Activated CD8-positive, alpha-beta memory T cell treated with anti-CD3 and anti-CD28 coated beads, Interleukin-2, amount 10 ng/mL, durations not matched to agents 7 days and 5 days (primary cell): ENCODE measurements at places on chromosomes 6 and 20. TPM values are rescaled to one million over a fixed set of nuclear protein-coding genes. Genes with fewer than 3 reads are reported as not detected.

DNA sequence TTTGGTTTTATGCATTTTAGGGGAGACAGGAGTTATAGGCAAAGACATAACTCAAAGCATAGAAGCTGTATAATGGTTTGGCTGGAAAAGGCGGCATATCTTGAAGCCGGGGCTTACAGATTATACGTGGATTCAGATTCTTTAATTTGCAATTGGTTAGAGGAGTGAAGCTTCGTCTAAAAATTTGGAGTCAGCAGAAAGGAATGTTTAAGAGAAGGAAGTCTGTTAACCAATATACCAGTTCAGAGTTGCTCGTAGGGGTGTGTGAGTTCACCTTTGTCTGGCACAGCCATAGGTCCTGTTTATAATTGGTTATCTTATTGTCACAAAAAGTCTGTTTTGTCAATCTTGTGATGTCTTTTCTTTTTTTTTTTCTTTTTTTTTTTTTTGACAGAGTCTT lies 8.9 kb downstream of the ARHGAP40 start:
- no peak for DNase-seq

DNA sequence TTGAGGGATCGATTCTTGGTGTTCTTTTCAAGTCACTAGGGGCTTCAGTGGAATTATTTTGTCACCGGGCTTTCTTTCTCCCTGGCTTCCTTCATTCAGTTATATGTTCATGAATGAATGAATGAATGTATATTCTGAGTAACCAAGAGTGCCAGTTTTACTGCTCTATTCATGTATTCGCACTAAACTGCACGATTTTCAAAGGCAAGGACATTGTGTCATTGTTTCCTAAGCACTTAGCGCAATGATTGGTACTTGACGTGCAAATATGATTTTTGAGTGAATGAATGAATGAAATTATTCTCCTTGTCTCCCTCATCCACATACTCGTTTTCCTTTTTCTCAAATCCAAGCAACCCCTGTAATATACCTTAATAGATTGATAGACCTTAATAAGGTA lies 822 bp downstream of the AFG1L start:
- no peak for DNase-seq

GRCh38 chr6:150293423-150294173 lies 75.2 kb upstream of the IYD start:
- no peak for DNase-seq

DNA sequence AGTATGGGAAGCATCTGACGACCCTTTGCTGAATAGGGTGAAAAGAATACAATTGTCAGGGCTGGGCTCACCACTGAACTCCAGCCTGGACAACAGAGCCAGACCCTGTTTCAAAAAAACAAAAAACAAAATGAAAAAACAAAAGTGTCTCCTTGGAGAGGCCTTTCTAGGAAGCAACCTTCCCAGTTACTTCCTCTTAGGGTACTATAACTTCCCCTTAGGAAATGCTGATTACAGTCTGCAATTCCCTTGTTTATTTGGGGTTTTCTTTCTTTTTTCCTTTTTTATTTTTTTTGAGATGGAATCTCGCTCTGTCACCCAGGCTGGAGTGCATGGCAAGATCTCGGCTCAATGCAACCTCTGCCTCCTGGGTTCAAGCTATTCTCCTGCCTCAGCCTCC lies 20.5 kb upstream of the TTPAL start:
- no peak for DNase-seq

DNA sequence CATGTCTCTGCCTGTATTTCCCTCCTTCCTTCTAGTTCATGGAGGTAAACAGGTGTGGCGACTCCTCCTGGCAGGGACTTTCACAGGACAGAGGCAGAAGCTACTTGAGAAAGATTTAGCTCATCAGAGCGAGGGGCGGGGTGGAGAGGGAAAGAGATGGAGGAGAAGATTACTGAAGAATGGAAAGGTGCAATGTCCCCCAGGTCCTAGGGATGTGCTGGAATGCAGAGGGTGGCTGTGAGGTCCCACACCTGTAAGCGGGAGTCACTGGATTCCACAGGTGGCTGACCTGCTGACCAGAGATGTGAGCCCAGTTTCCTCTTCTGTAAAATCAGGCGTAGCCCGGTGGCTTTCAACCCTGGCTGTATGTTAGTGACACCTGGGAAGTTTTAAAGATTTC lies 199.2 kb upstream of the SULF2 start:
- DNase-seq, result no peak

DNA sequence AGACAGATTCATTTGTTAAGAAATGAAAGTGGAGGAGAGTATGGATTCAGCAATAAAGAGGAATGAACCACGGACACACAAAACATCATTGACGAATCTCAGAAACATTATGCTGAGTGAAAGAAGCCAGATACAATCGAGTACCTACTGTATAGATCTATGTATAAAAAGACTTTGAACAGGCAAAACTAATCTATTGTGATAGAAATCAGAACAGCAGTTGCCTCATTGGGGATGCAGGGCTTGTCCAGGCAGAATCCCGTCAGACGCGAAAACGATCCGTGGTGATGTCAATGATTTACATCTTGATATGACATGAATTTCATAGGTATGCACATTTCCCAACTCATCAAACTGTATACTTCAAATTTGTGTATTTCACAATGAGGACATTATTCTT lies 265.2 kb downstream of the CBLN4 start:
- DNase-seq, result no peak

GRCh38 chr20:11894062-11894461 lies 23.6 kb upstream of the BTBD3 start:
- DNase-seq, result no peak

- DNase-seq, result no peak
These were observed 78.5 kb downstream of the PHF3 start for GRCh38 chr6:63714091-63714490.

- no peak for DNase-seq
These were observed 56.8 kb downstream of the NOL4L start for GRCh38 chr20:32528171-32528891.

DNA sequence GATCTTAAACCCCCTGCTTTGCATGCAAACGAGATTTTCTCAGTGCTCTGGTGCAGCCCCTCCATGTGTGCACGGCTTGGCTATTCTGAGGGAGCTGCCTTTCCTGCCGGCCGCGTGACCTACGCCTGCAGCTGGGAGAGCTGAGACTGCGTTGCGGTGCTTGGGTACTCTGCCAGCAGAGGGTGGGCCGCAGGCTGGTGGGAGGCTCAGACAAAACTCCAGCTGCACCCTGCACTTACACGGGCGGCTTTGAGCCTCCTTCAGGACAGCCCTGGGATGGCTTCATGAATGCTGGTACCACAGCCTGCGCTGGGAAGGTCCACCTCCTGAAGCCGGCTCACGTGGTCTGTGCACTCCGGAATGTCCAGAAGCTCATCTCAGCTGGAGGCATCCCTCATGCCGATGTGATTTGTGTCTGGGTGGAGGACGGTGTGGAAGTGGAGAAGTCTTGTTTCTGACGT lies 223.7 kb downstream of the DLL1 start:
- DNase-seq, result no peak

DNA sequence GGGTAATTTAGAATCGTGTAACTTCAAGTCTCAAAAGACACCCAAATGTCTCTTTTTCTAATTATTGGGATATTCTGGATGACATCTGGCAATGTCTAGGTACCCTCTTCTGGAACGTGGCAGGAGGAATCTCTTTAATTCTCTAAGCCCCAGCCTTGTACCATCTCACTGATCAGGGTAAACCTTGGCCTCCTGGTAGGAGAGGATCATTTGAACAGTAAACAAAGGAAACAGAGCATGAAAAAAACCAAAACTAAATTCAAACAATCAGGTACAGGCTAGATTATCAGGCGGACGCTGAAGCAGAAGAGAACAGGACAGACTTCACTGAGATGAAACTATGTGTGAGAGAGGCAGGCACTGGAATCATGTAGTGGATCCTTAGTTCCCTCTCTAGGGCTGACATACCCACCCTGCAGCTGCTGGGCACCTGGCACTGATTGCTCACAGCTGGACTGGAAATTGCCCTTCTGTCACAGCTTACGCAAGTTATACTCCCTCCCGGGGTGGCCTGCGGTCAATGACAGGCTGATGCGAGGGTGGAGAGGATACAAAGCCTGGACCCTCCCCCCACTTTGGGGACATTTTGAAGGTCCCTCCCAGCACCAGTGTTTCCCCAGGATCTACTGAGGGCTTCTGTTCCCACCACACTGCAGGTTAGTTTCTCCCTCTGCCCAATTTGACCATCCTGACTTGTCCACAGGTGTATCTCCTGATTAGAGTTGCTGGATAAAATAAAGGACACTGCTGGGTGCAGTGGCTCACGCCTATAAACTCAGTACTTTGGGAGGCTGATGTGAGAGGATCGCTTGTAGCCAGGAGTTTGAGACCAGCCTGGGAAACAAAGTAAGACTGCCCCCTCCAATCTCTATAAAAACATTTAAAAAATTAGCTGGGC lies 20.6 kb upstream of the ZBTB24 start:
- DNase-seq, result no peak

- DNase-seq, result peak; percentile 80
These were observed at the start of gene FBXO9 for GRCh38 chr6:53065266-53066076. FBXO9 (plus strand) TSS chr6:53065404; CDS start chr6:53065790, 386 bp downstream.

- no peak for DNase-seq
These were observed at the start of gene TRAPPC3L for GRCh38 chr6:116545651-116546050. TRAPPC3L (minus strand) TSS chr6:116545684; CDS start chr6:116545514, 170 bp downstream.

DNA sequence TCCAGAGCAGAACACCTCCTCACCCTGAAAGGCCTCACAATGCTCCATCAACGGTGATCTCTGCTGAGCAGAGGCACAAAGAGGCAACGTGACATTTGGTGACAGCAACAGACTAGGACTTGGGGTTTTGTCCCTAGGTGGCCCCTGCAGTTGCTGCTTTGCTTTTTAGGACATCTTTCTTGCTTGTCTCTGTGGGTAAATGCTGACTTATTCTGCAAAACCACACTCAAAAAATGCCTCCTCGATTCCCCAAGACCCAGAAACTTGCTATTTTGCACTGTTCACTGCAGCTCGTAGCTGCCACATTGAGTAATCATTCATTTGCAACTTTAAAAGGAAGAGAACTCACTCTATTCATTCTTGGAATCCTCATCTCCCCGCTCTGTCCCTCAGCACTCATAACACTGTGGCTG lies 209.9 kb downstream of the LY86 start:
- DNase-seq, result peak; percentile 75

GRCh38 chr20:3068986-3069900 lies 2.2 kb upstream of the OXT start:
- DNase-seq, result peak; percentile 59

DNA sequence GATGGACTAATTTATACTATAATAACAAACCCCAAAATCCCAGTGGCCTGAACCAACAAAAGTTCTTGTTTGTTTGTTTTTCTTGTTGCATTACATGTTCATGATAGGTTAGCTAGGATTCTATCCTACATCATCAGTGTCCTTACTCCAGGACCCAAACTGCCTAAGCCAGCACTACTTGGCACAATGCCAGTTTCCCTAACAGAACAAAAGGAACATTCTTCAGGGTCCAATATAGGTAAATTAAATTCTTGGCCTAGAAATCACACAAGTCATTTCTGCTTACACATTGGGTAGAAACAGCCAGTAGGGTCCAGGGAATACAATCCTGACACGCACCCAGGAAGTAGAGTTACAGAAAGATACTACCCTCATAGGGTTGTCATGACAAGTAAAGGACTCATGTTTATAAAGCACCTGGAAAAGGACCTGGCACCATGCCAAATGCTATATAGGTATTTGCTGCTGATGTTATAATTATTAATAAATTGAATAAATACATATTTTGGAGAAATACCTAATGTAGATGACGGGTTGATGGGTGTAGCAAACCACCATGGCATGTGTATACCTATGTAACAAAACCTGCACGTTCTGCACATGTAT lies 38.8 kb downstream of the RCAN2 start:
- no peak for DNase-seq

- no peak for DNase-seq
These were observed 235.8 kb downstream of the EPHA7 start for GRCh38 chr6:93183531-93183972.

- peak; percentile 73 for DNase-seq
These were observed 17.0 kb downstream of the SLC2A4RG start for GRCh38 chr20:63756648-63756991.

GRCh38 chr6:33908025-33908424 lies 104.2 kb upstream of the MLN start:
- no peak for DNase-seq

DNA sequence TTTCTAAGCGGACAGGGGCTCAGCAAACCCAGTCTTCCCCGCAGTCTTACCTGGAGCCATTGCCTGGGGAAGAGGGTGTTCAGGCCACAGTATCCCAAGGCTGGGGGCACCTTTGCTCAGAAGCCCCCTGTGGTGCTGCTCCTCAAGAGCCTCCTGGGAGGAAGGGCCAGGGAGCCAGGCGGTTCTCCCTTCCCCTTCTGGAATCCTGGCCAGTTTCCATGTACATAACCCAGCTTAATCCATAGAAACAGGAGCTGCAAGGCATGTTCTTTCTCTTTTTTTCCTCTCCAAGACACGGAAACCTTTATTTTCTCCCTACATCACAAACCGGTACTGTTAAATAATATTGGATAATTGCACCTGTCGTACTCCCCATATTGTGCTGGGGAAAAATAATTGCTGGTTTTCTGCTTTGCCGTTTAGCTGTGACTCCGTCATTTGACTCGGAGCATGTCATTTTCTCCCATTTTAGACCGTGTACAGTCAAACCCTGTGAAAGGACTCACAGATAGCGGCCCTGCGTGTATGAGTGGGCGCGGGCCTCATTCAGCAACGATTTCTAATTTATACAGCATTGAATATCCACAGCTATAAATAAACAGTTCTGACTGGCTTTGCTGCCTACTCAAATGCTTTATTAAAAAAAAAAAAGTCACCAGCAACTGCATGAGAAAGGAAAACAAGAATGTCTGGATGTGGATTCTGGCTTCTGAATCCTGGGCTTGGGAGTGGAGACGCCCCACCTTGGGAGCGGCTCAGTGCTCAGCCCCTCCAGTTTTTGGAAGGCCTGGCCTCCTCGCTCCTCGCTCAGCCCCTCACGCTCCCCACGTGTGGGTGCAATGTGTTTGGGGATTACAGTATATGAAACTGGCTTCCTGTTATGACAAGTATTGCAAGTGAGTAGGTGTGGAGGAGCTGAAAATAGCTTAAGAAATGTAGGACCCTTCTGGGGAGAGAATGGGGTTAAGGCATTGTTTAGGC lies 67.3 kb downstream of the ADTRP start:
- peak; percentile 60 for DNase-seq

Gene FOXS1
- total RNA-seq, result not detected

Gene MYLK2
- total RNA-seq, result 1.2 TPM

Gene LY86
- total RNA-seq, result 1.7 TPM

Gene AURKA
- total RNA-seq, result 123 TPM

Gene CCDC170
- not detected for total RNA-seq

Gene LINC00237
- total RNA-seq, result 0.35 TPM

Gene KHDRBS2
- total RNA-seq, result not detected

Gene SLC24A3
- total RNA-seq, result not detected

Gene TGM3
- not detected for total RNA-seq
